NCI-H1436 (cell line): ENCODE measurements at places on chromosomes 12 and 14.

DNA sequence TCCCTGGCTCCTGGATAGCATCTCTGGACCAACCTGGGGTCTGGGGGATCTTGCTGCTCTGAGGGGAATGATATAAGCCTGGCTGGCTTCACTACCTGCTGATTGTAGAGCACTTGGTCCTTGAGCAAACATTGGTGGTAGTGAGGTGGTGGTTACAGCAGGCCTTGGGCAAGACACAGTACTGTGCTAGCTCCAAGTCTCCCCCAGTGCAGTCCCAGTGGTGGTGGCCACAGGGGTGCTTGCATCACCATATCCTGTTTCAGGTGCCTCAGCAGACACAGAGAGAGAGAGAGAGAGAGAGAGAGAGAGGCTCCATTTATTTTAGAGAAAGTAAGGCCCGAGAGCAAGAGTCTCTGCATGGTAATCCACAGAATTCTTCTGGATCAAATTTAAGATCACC, 186.3 kb downstream of the MYRFL start:
- DNase-seq: no peak

DNA sequence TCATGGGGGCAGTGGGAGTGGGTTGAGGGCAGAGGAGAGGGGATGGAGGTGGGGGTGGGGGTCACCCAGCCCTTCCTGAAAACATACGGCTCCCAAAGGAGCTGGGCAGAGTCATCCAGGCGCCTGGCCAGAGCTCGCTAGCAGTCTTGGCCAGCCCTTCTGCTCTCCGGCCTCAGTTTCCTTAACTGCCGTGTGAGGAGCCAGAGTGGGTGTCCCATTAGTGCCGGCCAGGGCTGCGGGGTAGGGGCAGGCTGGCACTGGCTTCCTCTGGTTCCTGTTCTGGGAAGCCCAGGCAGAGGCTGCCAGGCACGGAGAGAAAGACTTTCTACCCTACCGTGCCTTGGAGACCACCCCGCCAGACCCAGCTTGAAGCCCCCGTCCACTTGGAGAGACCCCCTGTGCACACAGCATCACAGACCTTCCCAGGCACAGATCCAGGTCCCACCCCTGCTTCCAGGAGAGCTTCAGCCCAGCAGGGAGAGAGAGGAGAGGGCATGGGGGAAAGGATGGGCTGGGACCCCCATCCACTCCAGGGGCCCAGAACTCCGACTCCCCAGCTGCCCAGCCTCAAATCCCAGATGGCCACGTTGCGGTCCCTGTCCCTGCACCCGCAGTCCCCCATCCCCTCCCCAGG, 93.3 kb downstream of the RFLNA start:
- no peak for DNase-seq

- no peak for DNase-seq
These were observed 53.8 kb upstream of the CCDC196 start for GRCh38 chr14:66432334-66432733.

DNA sequence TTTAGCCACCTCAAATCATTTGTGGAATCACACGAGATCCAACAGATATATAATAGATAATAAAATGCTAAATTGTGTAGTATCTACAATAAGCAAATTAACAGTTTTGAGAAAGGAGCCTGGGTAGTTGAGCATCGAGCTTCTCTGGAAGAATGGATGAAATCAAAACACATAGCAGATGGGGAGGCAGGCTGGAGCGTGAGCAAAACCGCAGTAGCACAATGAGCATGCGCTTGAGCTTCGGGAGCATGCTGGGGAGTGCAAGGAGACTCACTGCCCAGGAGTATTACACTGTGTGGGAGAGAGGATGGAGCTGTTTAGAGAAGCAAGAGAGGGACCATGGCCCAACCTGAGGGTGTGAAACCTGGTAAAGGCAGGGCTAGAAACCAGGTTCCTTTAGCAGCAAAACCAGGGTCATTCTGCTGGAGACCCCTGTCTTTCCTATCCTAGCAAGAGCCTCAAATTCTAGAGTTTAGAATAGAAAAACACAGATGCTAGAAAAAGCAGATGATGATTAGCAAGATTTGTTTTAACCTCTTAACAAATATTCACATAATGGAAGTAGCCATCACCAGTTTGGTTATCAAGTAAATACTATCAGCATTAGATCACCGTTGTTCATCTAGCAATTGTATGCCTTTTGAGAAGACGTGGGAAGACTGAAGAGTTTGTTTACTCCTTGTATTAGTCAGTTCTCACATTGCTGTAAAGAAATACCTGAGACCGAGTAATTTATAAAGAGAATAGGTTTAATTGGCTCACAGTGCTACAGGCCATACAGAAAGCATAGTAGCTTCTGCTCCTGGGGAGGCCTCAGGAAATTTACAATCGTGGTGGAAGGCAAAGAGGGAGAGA, 484.8 kb downstream of the EGLN3 start:
- DNase-seq: no peak

GRCh38 chr12:38921025-38921677, 15.8 kb upstream of the CPNE8 start:
- DNase-seq: no peak

DNA sequence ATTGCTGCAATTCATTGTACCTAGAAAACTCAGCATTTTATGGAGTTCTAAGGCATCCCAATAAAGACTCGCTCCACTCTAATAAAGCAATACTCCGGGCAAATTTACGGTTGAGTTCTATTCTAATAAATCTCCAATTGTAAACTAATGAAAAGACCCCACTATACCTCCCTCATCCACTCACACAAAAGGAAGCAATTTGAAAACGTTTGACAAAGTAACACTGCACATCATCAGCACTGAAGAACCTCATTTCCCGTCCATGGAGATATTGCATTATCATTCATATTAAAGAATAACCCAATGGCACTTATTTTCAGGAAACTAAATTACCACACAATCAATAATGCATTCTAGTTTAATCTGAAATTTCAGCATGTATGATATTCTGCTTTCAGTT, 111.0 kb upstream of the LMO3 start:
- no peak for DNase-seq

- no peak for DNase-seq
These were observed 63.3 kb upstream of the ABCD2 start for GRCh38 chr12:39682689-39683477.

- DNase-seq: no peak
These were observed 89.3 kb downstream of the BCL11B start for GRCh38 chr14:99182548-99183250.

GRCh38 chr14:95808371-95808770, 68.3 kb upstream of the TUNAR start:
- DNase-seq: no peak

DNA sequence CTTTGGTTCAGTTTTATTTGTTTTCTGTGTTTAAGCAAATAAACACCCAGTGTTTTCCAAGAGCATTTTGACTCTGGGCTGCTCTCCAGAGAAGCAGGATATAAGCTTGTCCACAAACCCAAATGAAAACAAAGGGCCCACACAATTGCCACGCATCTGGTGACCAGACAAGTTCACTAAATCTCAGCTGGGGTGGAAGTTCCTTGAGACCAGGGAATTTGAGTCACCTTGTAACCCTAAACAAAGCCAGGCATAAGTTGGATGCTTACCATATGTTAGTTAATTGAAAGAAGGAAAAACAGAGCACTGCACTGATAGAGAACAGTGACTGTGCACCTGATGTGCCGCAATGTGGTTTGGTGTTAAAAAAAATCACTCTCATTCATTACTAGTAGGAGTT, 1.6 kb upstream of the TXNRD1 start:
- DNase-seq: no peak

- no peak for DNase-seq
These were observed 363.1 kb upstream of the STXBP6 start for GRCh38 chr14:25412998-25413397.

- DNase-seq: no peak
These were observed 76.5 kb downstream of the FOXN3 start for GRCh38 chr14:89340200-89341181.

DNA sequence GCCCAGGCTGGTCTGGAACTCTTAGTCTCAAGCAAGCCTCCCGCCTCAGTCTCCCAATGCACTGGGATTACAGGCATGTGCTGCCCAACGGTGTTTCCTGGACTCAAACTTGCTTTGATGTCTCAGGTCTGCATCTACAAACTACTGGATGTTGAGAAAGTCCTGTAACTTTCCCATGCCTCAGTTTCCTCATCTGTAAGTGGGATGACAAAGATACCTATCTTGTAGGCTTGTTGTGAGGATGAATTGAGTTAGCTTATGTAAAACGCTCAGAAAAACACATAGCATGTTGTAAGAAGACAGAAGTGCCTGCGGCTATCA, 63.6 kb upstream of the NUDT4 start:
- no peak for DNase-seq

GRCh38 chr14:85883966-85884365, 354.0 kb downstream of the FLRT2 start:
- DNase-seq: no peak

- no peak for DNase-seq
These were observed 37.3 kb downstream of the GPR135 start for GRCh38 chr14:59427653-59428580.

- no peak for DNase-seq
These were observed 33.8 kb downstream of the STK38L start for GRCh38 chr12:27277846-27278260.

DNA sequence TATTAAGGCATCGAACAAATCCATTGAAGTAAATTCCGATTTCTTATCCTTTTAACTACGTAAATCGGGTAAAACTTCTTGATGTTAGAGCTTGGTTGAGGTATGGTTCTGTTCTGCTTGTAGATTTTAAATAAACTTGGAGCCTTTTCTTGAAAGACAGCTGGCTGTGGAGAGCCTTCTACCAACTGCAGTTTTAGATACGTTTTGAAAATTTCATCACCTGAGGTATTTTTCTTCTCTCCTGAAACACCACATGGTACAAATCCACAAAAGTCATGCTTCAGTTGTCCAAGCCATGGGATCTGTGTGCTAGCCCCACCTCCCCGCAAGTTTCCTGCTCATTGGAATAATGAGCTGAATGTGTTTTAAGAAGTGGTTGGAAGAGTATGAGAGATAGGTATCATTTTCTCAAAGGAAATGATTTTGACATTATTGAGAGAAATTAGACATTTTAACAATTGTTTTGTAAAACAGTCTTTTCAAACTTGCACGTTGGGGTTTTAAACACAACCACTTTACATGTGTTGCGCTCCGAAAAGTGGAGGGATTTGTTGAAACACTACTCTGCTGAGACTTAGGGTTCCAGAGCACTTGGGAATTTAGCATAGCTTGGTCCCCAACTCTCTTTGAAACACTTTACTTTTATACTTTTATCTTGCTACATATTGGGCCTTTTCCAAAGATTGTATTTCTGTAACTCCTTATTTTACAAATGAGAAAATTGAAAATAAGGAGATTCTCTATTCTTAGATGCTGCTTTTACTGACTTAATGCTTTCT, 1.4 kb downstream of the PPM1A start:
- no peak for DNase-seq

- no peak for DNase-seq
These were observed 228.4 kb upstream of the NPAS3 start for GRCh38 chr14:32710231-32710671.
